HCEC 1CT (cell line): ENCODE measurements at places on chromosomes 16 and 17.

DNA sequence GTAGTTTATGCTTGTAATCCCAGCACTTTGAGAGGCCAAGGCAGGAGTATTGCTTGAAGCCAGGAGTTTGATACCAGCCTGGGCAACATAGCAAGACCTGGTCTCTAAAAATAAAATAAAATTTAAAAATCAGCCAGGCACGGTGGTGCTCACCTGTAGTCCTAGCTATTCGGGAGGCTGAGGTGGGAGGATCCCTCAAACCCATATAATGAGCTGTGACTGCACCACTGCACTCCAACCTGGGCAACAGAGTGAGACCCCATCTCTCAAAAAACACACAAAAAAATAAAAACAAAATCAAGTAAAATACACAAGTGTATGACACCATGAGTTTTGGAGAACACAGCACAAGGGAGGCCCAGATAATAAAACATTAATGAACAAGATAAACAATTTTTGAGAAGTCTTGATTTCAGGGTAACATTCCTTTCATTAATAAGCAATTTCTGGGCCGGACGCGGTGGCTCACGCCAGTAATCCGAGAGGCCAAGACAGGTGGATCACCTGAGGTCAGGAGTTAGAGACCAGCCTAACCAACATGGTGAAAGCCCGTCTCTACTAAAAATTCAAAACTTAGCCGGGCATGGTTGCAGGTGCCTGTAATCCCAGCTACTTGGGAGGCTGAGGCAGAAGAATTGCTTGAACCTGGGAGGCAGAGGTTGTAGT is 17.9 kb downstream of the PRPSAP1 start:
- DNase-seq, result no peak

- no peak for DNase-seq
Measured at GRCh38 chr16:11681976-11682654, 13.9 kb downstream of the SNN start.

DNA sequence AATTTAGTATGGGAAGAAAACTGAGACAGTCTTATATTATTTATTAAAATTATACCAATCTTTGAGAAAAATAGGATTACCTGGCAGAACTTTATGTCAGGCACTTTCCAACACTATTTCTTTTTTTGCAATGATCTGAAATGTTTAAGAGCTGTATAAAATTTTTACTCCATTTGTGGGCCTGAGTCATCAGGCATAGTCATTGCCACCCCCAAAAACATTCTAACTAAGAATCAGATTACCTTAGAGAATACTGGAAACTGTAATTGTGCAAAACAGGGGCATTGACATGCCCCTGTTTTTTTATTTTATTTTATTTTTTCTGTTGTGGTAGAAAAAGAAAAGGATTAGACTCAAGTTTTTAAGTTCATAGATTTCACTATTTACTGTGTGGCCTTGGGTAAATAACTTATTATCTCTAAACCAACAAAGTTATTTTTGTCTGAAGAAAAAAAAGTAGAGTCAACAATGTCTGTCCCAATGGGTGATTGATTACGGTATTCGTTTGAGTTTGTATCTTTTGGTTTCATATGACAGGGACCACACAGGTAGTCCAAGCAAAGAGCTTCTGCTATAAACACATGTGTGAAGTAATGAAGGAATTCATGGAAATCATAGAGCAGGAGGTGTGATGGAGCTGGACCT is 24.6 kb downstream of the VAT1L start:
- DNase-seq, result peak; percentile 38

DNA sequence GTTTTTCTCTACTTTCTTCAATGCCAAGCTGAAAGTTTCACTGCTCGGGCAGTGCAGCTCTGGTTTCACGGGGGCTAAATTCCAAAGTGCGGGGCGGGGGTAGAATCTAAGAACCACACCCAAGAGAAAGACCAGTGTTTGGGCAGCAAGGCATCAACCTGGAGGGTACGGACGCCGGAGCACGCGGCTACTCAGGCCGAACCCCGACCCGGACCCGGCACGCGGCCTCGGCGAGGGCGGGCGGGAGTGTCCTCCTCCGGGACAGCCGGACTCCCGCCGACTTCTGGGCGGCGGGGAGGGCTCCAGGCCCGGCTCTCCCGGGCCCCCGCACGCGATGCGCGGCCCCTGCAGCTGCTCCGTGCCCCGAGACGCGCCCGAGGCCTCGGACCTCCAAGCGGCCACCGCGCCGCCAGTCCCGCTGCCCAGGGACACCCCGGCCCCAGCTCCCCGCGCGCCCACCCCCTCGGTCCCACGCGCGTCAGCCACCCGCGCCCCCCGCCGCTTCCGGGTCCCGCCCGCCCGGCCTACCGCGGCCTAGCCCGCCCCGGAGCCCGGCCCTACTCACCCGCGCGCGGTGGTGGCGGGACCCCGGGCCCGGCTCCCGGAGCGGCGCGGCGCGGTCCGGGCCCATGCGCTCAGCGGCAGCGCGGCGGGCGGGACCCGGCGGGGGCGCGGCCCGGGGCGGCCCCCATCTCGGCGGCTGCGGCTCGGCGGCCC is 561 bp downstream of the AXIN1 start:
- no peak for DNase-seq

DNA sequence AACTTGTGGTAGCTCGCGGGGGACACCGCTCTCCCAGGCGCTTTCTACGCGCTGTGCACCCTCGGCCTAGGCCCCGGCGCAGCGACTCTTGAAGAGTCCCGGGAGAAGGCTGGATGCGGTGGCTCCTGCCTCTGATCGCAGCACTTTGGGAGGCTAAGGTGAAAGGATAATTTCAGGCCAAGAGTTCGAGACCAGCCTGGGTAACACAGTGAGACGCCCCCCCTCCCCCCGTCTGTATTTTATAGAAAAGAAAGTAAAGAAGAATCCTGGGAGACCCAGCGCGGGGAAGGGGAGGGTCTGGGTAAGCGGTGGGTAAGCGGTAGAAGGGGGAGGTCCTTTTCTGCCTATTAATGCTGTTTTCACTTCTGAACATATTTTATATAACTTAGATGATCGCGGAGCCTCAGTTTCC is 486 bp upstream of the PLLP start:
- no peak for DNase-seq

DNA sequence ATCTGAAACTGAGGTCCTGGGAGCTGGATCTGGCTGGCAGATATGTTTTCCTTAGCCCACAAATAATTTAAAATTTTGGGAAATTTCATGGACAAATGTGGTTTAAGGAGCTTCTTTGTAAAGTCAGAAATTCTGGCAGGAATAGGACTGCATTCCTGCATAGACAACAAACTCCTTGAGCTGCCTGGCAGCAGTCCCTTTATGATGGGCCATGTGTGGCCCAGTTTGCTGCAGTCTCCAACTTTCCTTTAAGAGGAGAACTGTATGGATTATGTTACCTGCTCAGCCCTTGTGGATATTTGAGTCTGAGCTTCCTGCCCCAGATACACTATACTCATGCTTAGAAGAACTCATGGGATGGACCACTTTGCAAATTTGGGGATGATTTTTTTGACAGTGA is 48.5 kb upstream of the HS3ST2 start:
- DNase-seq, result no peak

DNA sequence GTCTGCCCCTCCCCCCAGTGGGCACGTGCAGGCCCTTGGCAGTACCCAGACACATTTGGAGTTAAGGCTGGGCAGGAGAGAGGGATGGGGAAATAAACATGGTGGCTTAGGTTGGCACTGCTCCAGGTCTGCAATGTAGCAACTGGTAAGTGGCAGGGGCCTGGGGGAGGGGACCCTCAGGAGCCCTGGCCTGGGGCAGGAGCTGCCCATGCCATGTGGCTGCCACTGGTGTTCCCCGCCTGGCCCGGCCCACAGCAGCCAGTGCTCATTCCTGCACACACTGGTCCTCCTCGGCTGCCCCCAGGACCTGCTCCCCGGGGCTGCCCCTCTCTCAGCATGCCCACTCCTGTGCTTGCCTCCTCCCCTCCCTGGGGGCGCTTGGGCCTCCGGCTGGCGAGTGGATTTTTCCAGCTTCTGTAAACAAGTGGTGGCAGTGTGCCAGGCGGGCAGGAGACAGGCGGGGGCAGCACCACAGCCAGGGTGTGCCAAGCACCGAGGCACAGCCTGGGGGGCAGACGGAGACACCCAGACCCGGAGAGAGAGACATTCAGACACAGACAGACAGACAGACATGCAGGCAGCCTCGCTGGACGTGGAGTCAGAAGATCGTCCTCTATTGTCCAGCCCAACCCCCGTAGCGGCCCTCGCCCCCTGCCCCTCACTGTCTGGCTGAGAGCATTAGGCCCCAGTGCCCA is 9.4 kb downstream of the THRA start:
- no peak for DNase-seq

GRCh38 chr16:59296888-59297287 is 562.8 kb upstream of the GOT2 start:
- no peak for DNase-seq

GRCh38 chr16:55136356-55137150 is 187.4 kb upstream of the IRX6 start:
- no peak for DNase-seq
